Temporal lobe (tissue), 4 donors: ENCODE measurements at places on chromosomes 3 and 15. TPM values are rescaled to one million over a fixed set of nuclear protein-coding genes. Genes with fewer than 3 reads are reported as not detected.

Gene TMEM266
- total RNA-seq, result 3.2 TPM

Gene CSPG4
- 6.6 TPM for total RNA-seq

Gene CEP19
- 6.9 TPM for total RNA-seq

Gene MAPKAPK3
- 4.2 TPM for total RNA-seq

Gene LTF
- total RNA-seq, result 3.0 TPM

Gene ATP2B2
- 76.2 TPM for total RNA-seq

Gene OR5K1
- total RNA-seq, result not detected

Gene OSBPL10
- 11.8 TPM for total RNA-seq

Gene CFAP91
- total RNA-seq, result 4.9 TPM

Gene RASSF1
- 10.1 TPM for total RNA-seq

Gene DAZL
- not detected for total RNA-seq

Gene CAMKV
- 189 TPM for total RNA-seq

Gene AGTR1
- total RNA-seq, result 0.49 TPM

Gene HHLA2
- total RNA-seq, result not detected

Gene GABRB3
- 102 TPM for total RNA-seq

Gene BFSP2
- total RNA-seq, result 0.25 TPM

Gene CMTM8
- 0.49 TPM for total RNA-seq
